ENCODE measurements at places on chromosomes 6 and 20. TPM values are rescaled to one million over a fixed set of nuclear protein-coding genes. Genes with fewer than 3 reads are reported as not detected.
A peak's percentile ranks its signal among the peaks of the same experiment; 100 is the strongest.

DNA sequence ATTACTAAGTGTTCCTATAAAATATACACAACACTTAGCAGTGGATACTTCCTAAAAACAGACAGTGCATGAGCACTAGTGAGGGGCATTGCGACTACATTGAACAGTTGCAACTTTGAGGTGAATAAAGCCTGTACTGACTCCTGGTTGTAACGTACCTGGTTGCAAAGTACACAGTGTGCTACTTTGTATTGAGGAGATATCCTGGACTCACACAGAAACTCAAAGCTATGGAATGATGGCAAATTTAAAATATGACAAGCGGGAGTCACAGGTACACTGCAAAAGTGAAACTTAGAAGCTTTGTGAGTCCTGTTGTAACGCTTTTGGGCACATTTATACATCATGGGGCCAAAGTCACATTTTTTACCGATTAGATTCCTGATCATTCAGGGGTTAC lies 55.6 kb upstream of the HLA-A start:
- no peak for DNase-seq

DNA sequence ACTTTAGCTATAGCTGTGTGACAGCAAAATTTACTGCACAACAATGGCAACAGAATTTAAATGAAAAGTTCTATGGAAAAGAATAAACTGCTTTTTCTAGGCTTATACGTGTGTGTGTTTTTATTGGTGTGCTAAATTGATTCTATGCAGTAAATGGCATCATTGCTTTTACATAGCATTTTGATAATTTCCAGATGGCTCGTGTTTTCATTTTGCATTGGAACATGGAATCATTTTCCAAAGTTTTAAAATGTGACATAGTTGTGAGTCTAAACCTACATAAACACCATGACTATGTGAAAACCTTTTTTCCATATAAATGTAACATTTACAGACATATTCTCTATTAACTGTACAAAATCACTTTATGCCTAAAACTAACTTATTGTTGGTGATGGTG lies 127.8 kb downstream of the SIM1 start:
- DNase-seq, result no peak

GRCh38 chr20:4730780-4731179 lies 9.1 kb downstream of the PRND start:
- no peak for DNase-seq

GRCh38 chr6:125099211-125100073 lies 54.1 kb upstream of the TPD52L1 start:
- DNase-seq, result peak; percentile 72

KCNK15 gene
- 0.39 TPM for total RNA-seq

IL17F gene
- not detected for total RNA-seq

DNA sequence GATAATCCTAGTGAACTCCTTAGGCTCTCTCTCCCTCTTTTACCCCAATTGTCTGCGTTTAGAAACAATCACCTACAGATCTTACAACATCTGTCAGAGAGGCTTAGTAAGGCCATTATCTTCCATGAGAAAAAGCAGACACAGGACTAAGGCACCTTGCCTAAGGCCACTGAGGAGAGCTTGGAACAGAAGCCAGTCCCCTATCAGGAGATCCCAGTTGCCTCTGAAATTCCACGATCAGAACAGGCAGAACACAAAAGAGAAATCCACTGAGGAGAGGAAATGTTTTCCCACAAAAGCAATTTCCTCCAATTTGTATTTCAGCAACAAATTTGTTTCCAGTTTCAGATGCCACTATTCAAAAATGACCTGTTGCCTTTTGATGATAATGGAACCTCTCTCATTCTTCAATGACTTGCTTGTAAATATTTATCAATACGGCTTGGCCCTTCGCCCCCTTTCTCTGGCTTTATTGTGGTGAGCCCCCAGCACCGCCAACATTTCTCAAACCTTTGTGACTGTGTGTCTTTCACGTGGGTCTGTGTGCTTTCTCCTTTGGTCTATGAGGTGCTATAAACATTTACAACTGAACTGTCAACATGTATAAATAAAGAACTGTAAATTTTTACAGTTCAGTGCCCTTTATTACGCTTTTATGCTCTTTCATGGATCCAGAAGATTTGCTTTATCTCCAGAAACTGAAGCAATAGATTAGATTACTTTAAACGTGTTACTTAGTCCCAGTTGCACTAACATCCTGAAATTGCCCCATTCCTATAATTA lies 187.8 kb upstream of the PHACTR1 start:
- no peak for DNase-seq

DNA sequence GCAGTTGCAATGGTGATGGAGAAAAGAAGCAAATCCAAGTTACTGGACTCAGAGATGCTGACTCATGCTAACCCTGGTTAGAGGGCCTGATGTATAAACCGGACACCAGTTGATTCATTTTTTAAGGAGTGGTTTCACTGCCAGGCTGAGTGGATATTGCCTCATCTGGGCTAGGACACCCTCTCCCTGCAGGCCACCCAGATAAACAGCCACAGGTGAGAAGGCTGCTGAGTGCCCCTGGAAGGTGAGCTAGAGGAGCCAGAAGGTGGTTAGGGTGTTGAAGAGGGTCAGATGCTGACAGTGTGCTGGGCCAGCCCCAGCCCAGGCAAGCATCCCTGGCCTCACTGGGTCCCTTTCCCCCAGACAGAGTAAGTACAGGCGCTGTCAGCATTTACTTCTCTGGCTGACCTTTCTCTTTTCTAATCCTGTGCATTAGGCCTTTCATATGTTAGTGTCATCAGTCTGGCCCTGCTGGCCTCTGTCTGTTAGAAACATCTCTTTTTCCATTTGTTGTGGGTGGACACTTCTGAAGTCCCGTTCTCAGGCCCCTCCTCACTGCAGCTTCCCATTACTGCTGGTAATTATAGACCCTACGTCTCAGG lies 13.5 kb downstream of the EPB41L1 start:
- DNase-seq, result no peak

DEFB126 gene
- not detected for total RNA-seq

DNA sequence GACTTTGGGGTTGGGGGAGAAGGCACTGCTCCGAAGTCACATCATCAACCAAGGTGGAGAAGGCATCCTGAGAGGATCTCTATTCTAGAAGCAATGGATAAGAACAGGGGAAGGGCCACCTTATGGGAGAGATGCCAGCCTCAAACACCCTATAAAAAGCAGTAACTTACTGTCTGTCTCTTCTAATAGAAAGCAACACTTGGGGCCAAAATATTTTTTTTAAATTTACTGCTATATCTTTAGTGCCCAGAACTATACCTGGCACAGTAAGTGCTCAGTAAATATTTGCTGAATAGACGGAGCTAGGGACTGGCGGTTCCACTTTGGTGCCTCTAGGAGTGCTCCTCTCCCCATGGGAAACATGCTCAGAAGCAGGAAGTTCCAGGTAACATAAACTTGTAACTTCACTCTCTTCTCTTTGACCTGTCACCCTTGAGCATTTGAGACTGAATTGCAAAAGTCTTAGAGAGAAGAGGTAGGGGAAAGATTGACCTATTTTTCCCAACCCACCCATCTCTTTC lies 807 bp upstream of the OTOR start:
- peak; percentile 50 for DNase-seq

GRCh38 chr20:2150660-2151059 lies 49.0 kb downstream of the STK35 start:
- DNase-seq, result no peak

GRCh38 chr6:36961441-36962435 lies 7.2 kb downstream of the PI16 start:
- no peak for DNase-seq

B3GAT2 gene
- 0.24 TPM for total RNA-seq

DNA sequence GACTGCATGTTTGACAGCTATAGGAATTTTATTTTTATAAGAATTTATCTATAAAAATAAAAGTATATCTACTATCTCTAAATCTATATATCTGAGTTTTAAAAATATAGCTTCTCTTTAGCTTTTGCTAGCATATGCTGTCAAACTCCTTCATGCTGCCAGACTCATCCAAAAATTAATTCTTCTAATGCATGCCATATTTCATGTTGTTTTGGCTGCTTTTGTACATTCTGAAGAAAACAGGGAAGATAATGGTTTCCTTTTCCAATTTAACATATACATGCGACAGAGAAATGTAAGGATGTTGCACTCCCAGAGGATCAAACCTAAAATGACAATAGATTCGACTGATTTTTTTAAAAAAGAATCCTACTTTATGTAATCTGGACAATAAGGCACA lies 577.2 kb upstream of the FLRT3 start:
- DNase-seq, result no peak

- no peak for DNase-seq
Measured at GRCh38 chr20:34945315-34946077, 10.1 kb downstream of the GSS start.

- DNase-seq, result no peak
Measured at GRCh38 chr6:74166849-74167248, 470.8 kb downstream of the CD109 start.

GRCh38 chr20:6579417-6579816 lies 188.1 kb upstream of the BMP2 start:
- DNase-seq, result no peak

DNA sequence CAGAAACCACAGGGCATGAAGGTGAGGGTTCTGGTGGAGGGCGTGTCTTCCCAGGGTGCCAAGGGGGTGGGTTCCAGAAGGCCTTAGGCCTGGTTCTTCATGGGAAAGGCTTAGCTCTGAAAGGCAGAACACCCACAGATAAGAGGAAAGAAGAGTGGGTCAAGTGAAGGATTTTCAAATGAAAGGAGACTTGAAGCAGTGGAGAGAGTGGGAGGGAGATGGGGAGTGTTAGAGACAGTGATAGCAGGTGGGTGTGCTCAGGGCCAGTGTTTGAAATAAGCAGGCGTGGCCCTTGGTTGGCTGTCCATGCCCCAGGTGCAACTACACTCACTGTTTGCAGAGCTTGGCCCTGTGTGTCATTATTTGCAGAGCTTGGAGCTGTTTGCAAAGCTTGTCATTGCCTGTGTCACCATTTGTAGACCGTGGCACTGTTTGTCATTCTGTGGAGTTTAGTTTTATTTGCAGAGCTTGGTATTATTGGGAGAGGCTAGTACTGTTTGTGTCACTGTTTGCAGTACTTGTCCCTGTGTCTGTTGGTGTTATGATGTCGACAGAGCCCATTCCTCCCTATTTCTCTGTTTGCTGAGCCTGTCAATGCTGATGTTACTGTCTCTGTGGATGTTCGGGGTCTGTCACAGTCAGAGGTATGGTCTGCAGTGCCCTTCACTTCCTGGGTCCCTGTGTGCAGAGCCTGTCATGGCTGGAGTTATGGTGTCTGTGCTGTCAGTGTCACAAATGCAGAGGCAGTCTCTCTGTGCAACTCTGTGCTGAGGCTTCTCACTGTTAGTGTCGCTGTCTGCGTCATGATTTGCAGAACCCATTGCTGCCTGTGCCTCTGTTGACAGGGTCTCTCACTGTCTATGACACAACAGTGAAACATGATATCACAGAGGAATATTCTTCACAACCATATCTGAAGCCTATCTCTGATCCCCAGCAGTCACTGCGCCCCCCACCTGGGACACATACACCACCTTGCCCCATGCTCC lies 127.7 kb upstream of the LRFN2 start:
- no peak for DNase-seq

DNA sequence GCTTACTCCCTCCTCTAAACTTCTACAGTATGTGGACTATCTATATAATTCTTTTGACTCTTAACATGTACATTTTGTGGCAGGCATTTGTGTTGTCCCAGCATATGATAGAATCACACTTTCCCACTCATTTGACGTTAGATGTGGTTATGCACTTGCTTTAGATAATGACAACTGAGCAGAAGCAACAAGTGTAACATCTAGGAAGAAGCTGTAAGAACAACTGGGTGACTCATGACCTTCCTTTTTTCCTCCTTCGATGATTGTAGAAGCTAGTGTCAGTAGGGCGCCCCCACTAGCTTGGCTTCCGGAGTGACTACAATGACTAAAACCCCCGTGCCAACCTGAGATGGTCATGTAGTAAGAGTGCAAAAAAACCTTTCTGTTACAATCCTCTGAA lies 74.6 kb upstream of the CEP85L start:
- no peak for DNase-seq

- DNase-seq, result no peak
Measured at GRCh38 chr6:40188931-40189330, 254.7 kb upstream of the MOCS1 start.

CLIC5 gene
- total RNA-seq, result 0.20 TPM

OR10C1 gene
- total RNA-seq, result not detected
